ENCODE measurements at places on chromosomes 7 and 10.

DNA sequence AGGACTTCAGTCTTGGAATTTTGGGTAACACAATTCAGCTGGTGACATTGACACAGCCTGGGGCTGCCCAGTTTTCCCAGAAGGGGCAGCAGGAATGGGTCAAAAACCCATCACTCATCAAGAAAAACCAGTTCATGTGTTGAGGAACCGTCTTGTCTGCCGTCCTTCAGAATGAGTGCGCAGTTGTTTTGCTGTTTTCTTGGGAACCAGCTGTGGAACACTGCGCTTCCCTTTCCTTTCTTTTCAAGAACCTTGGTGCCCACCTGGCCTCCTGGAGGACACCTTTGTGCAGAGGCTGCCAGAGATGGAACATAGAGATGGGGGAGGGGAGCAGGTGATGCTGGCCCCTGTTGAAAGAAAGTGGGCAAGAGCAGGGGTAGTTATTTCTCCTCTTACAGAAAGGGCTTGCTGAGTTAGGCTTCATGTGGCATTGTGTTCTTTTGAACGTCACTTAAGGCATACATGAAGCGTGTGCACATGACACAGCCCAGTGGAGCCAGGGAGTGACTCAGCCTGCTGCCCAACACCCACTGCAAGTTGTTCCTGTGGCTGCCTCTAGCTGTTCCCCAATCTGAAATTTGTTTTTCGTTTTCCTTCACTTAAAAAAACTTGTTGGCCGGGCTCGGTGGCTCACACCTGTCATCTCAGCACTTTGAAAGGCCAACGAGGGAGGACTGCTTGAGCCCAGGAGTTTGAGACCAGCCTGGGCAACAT is 87.4 kb upstream of the TNS3 start:
- peak; percentile 87 for DNase-seq

GRCh38 chr10:60962946-60963345 is 19.0 kb upstream of the RHOBTB1 start:
- no peak for DNase-seq

GRCh38 chr10:103768345-103768744 is 87.0 kb downstream of the SH3PXD2A start:
- DNase-seq: no peak

- no peak for DNase-seq
Observed at GRCh38 chr10:20616918-20617810, 279.9 kb downstream of the NEBL start.

DNA sequence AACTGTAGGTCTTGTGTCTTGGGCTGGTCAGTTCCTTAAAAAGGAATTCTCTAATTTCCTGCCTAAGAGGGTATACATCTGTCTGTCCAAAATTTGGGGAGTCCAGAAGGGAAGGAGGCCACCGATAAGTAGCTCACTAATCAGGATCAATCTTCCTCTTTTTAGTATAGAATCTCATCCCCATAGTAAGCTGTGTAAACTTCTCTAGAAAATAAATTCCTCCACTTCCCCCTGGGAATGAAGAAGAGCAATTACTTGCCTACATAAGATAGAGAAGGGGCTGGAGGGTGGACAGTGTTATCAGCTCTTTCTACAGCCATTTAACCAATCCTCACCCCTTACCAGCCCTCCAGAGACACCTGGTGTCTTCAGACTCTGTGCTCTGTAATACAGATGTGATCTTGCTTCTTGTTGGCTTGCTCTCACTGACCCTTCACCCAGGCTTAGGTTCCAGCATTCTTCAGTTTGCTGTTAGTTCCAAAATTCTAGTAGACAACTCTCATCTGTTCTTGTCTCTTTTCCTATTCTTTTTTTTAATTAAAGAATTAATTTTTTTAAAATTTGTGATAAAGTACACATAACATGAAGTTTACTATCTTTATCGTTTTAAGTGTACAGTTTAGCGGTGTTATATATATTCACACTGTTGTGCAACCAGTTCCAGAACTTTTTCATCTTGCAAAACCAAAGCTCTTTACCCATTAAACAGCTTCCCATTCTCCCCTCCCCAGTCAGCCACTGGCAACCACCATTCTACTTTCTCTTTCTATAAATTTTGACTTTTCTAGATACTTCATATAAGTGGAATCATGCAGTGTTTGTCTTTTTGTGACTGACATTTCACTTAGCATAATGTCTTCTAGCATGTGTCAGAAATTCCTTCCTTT is 6.5 kb upstream of the PRKAR2B start:
- no peak for DNase-seq

DNA sequence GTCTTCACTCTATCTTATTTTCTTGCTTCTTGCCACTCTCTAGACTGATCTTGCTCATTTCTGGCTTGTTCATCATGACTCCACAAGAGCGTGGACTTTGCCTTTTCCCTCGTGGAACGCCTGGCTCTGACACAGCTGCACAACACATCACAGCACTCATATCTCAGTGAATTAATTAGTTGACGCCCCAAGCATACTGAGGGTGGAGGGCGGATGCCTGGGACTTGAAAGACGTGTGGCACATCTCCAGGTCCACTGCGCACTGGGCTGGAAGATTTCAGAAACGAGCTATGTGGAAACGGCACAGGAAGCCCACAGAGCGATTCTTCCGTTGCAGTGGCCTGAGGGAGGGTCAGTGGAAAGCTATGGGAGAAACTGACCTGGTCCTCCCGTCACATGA is 23.6 kb upstream of the PLEKHA1 start:
- no peak for DNase-seq

GRCh38 chr10:70405037-70405824 is 1.3 kb downstream of the EIF4EBP2 start:
- DNase-seq: peak; percentile 80

DNA sequence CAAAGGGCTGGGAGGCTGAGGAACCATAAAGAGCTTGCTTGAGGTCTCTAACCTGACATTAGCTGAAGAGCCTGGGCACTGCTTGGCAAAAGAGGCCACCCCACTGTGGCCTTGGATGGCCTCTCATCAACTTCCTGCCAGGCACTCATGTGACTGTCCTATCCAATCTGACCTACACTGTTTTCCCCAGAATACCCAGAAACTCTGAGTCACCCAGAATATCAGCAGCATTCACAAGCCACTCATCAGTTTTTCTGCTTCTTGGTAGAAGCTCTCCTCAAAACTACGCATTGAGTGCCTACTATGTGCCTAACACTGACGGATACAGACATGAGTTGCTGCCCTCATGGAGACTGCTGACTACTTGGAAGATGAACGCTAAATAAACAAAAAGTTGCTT is 4.1 kb upstream of the NT5C2 start:
- peak; percentile 57 for DNase-seq

DNA sequence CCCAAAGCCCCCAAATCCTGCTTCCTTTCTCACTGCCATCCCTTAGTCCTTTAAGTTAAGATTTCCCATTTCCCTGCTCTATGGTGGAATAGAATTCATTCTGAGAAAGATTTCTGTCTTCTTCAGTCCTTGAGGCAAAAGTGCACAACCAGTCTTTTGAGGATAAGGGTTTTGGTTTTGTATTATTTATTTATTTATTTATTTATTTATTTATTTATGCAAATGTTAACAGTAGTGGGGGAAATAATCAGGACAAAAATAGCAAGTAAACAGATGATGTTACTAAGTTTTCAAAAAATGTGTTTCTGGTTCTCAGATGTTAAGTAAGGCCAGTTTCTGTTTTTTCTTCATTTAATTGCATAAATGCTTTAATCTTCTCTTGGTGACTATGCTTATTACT is 84.2 kb downstream of the GLCCI1 start:
- DNase-seq: no peak

DNA sequence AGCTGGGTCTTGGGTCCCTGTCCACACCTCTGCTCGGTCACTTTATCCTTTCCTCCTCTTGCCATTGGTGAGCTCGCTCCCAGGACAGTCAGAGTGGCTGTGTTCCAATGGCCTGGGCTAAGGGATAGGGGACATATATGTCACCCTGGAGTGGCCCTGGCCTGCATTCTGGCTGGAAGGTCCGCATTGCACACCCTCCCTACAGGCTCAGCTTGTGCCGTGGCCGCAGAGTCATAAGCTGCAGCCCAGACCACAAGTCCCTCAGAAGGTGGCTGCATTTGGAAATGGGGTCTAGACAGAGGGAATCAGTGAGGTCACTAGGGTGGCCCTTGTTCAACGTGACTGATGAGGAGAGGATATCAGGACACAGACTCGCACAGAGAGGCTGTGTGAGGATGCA is 363.8 kb upstream of the SHH start:
- DNase-seq: peak; percentile 37

GRCh38 chr7:105675934-105676371 is 94.7 kb upstream of the EFCAB10 start:
- DNase-seq: no peak

GRCh38 chr10:4733150-4733842 is 92.7 kb upstream of the AKR1E2 start:
- no peak for DNase-seq

- DNase-seq: no peak
Observed at GRCh38 chr7:1599640-1600395, 30.0 kb upstream of the PSMG3 start.

GRCh38 chr10:96578633-96579032 is 8.2 kb downstream of the TM9SF3 start:
- no peak for DNase-seq

GRCh38 chr10:28533571-28534304 is 820 bp downstream of the WAC start:
- peak; percentile 71 for DNase-seq

GRCh38 chr10:62627983-62628382 is 176.5 kb upstream of the ADO start:
- DNase-seq: peak; percentile 46

GRCh38 chr10:132383101-132383500 is 13.9 kb upstream of the PWWP2B start:
- DNase-seq: no peak

GRCh38 chr7:152883858-152884257 is 124.3 kb downstream of the ACTR3B start:
- no peak for DNase-seq

DNA sequence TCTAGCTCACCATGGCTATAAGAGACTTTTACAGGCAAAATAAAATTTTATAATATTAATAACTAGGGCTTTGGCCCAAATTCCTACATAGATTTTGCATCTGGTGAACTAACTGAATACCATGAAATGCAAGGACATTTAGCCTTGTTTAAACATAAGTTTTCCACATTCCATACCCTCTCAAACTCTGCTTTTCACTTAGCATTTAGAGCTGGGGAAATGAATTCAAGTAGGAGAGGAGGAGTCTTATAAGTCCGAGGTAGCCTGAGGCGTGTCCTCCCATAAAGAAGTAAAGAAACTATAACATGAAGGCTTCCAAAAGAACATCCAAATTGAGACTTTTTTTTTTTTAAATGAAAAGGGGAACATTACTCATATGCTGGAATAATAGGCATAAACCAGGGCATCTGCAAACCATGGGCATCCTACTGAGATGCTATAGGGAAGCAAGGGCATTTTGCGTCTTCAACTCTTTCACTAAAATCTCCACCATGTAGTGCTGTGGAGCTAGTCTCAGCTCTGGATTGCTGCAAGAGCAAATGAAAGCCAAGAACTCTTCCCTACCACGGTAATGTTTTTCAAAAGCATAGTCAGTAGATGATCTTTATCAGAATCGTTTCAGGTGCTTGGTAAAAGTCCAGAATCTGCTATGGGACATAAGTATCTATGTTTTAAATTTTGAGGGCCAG is 79.1 kb downstream of the PALS2 start:
- DNase-seq: no peak

DNA sequence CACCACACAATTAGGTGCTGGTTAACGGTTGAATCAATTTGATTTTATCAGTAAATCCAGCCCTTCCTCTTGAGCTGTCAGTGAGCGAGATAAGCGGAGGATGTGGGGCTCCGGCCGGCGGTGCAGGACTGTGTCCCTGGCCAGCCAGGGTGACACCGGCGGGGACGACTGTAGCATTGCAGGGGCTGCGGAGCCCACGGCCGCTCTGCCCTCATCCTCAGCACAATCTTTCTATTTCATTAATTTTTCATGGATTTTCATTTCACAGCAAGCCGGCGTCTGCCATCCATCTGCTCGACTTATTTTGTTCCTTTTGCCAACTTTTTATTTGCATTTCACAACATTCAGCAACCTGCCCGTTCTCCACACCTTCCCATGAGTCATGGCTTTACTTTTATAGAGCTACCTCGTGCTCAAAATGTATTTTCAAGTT is 4.7 kb downstream of the ADARB2 start:
- DNase-seq: no peak

- DNase-seq: no peak
Observed at GRCh38 chr10:4426866-4427265, 399.1 kb upstream of the AKR1E2 start.

DNA sequence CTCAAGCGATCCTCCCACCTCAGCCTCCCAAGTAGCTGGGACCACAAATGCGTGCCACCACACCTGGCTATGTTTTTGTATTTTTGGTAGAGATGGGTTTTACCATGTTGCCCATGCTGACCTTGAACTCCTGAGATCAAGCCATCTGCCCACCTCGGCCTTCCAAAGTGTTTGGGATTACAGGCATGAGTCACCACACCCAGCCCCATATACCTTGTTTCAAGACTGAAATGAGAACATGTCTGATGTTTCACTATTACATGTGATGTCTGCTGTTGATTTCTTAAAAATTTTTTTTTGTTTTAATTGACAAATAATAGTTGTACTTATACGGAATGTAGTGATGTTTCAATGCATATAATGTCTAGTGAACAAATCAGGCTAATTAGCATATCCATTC is 14.5 kb downstream of the KLHL7 start:
- DNase-seq: no peak

- peak; percentile 85 for DNase-seq
Observed at GRCh38 chr7:47914717-47915615, 33.3 kb downstream of the PKD1L1 start.

DNA sequence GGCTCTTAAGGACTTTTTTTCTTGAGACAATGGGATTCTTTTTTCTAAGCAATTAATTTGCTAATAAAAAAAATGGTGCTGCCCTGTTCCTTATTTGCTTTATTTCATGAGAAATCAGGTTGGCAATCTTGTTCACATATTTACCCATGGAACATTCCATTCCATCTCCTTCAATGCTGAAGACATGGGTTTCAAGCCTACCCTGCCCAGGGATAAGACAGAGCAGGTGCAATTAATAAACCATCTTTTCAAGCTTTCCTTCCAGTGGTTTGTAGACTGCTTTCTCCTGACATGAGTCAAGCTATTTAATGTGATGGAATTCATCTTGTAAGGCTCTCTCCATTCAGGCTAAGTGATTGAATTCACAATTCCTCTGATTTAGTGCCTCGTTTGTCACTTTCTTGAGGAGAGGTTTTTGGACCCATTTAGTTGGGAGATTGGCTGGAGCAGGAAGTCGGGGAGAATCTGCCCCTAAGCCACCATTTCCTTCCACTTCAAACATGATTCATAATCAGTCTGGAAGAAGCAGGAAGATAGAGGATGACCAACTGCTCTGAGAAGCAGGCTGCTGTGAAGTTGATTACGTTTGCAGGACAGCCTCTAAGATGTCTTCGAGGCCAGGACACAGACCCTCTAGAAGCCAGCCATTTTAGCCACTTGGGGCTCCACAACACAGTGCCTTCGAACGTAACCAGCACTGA is 552.4 kb upstream of the GALNT17 start:
- DNase-seq: no peak

DNA sequence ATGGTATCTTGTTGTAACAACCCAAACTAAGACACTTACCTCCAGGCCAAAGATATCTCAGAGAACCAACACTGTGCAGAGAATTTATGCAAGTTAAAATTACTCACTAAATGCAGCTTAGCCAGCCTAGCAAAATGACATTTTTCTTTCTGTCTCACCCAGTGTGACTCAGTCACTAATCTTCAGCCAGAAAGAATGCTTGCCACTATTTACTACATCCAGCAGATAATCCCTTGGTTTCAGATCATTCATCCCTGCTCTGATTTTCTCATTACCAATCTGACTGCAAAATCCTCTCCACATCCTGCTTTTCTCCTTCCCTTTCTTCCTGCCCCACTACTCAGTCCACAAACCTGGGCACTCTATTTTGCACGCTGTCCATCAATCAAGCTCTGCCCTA is 93.5 kb upstream of the NEBL start:
- DNase-seq: no peak

Measured in islet precursor cell (in vitro differentiated cells).